HS-5 (cell line): ENCODE measurements at places on chromosomes 6 and 20.

- DNase-seq: peak; percentile 84
Measured at GRCh38 chr6:20906945-20907344, 372.7 kb downstream of the CDKAL1 start.

- no peak for DNase-seq
Measured at GRCh38 chr6:30601815-30602641, 15.0 kb downstream of the PPP1R10 start.

GRCh38 chr20:46802722-46803121 lies 91.9 kb upstream of the EYA2 start:
- DNase-seq: no peak

- no peak for DNase-seq
Measured at GRCh38 chr6:168035098-168035660, 37.7 kb downstream of the KIF25 start.

DNA sequence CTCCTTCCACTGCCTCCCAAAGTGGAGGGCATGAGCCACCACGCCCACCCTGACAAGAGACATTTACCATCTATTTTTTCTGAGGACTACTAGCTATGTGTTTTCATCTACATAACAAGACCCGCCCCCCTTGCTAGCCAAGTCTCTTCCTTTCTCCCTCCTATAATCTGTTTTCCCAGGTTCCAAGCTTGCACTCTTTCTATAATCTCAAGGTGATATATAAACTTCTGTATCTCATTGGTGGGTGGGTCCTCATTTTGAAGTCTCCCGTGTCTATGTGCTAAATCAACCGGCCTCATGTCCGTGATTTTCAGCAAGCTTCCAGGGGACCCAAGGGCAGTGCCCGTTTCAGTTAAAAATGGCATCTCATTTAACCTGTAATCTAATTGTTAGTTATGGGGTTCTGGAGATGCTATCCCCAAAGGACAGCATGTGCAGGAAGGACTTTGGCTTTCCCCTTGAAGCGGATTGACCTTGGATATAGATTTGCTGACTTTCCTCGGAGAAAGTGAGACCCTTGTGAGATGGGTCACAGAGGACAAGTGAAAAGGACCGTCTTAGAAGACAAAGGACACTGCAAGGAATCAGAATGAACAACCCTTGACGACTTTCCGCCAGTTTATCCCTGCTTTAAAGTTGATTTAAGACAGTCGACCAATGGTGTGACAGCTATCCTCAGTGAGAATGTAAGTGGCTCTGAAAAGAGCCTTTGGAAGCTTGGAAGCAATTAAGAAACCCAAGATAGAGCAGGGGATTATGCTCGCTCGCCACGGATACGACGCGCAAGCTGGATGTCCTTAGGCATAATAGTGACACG lies 22.4 kb downstream of the OR2B2 start:
- peak; percentile 13 for DNase-seq

GRCh38 chr6:111527367-111527766 lies 44.3 kb upstream of the REV3L start:
- DNase-seq: no peak

DNA sequence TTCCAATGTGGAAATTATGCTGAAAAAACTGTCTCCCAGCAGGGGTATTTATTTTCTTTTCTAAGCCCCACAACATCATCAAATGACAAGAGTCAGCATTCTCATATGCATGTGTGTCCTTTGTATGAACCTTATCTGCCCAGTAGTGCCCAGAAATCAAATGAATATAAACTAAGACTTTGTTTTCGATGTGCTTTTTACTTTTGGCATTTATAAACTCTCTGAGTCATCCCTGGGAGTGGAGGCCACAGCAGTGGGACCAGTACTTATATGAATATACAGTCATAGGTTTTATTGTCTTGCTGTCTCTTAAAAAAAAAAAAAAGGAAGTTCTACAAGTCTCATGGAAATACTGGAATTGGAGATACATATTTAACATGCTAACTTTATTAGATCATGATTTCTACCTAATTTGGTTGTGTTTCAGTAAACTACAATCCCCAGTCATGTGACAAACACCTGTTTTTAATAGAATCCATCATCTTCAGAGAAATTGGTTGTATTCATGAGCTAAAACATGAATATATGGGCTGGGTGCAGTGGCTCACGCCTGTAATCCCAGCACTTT lies 99.2 kb upstream of the TMEM181 start:
- peak; percentile 36 for DNase-seq

GRCh38 chr6:83384751-83385150 lies 46.1 kb downstream of the ME1 start:
- no peak for DNase-seq

GRCh38 chr6:119347466-119348095 lies 2.0 kb downstream of the MAN1A1 start:
- no peak for DNase-seq

DNA sequence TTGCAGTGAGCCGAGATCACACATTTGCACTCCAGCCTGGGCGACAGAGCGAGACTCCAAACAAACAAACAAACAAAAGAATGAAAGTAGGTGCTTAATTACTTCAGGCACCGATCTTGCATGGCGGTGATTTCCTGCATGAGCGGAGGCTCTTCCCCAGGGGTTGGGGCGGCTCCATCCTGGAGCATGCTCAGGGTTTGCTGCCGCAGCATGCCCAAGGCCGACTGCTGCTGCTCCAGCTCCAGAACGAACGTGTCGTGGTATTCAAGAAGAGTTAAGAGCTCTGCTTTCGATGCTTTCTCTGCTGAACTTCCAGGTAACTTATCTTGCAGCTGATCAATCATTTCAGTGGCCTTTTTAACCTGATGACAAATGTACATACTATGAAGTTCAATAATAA lies 313.8 kb downstream of the SYNE1 start:
- no peak for DNase-seq

DNA sequence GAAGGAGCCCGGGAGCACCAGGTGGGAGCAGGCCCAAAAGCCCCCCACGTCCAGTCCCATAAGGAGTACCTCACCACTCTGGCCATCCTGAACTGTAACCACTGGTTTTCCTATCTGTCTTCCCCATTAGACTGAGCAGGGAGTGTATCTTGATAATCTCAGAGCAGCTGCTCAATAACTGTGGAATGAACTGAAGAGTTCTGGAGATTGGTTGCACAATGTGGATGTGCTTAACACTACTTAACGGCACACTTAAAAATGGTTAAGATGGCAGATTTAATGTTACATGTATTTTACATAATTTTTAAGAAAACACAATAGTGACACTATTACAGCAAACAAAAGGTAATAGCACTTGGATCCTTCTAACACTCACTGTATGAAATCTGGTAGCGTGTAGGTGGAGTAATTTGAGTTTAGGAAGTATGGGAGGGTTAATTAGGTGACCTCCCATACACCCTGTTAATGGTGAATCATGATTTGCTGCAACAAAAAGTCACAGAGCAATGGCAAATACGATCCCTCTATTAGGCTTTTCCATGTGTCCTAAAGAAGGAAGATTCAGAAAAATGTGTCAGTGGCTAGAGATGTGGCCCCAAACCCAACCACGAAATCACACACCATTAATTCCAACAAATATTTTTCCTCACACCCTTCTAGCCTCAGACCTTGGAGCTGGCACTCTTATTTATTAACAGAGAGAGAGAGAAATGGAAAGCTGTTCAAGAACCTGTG lies 18.4 kb downstream of the TRAM2 start:
- no peak for DNase-seq

- DNase-seq: no peak
Measured at GRCh38 chr20:39040116-39040515, 78.0 kb downstream of the DHX35 start.

DNA sequence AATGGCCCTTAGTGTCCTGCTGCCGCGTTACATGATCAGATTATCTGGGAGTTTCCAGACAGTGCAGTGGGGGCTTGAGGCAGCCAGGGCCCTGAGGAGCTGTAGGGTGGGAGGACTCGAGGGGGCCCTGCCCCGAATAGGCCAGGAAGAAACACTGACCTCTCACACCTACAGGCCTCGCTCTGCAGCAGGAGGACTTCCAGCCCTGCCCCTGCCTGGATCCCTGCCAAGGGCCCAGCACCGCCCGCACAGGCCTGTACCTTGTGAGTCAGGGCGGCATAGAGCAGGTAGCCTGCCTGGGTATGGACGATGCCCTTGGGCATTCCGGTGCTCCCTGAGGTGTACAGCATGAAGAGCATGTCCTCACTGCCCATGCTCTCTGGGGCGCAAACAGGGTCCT lies 30.1 kb upstream of the APMAP start:
- no peak for DNase-seq

DNA sequence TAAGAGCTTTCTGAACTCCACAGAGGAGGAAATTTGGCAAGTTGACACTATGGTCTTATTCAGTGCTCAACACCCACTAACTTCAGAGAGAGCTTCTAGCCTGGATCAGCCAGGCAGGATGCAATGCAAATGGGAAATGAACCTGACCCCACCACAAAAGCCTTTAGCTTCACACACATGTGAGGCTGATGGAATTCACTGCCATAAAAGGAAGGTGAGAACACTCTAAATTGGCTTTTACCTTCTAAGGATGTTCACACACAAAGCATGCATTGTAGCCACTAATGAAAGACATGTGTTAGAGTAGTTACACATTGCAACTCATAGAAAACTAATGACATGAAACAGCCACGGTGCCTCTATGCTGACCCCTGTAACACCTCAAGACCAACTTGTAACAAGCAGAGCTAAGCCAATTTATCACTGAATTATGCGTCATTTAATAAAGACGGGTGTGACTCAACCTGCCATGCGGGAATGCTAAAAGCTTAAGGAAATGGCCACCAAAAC lies 262.1 kb downstream of the HACE1 start:
- DNase-seq: no peak

DNA sequence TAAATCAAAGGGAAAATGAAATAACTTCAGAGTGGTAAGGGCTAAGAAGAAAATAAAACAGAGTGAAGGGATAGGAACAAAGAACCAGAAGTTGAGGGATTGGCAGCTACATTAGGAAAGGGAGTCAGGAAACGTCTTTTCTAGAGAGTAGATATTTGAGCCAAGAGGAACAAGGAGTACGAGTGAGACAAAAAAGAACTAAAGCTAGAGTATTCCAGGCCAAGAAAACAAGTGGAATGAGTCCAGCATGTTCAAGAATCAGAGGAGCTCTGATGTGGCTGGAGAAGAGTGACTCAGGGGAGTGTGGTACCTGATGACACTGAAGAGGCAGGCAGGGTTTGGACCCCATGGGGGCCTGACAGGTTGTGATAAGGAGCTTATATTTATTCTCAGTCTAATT lies 66.3 kb downstream of the CEP162 start:
- no peak for DNase-seq
